NCI-H69 (cell line): ENCODE measurements at places on chromosomes 5 and 9.

- peak; percentile 68 for DNase-seq
Measured at GRCh38 chr9:121529237-121529987, 29.8 kb upstream of the GGTA1 start.

DNA sequence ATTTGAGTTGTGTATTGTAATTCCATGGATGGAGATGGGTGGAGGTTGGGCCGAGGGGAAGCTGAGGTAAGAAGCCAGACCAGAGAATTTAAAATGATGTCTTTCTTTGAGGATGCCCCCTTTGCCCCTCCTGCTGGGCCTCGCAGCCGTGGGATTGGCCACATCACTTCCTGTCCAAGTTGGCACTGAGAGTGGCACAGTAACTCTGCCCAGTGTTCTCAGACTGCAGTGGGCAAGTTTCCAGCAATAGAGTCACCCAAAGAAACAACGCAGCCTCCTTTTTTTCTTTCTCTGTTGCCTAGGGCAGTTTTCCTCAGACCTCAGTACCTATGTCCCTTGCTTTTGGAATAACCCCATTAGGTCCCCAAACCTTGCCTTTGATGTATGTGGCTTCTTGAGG, 306.6 kb upstream of the DMRT1 start:
- no peak for DNase-seq

GRCh38 chr5:72129725-72130124, 22.4 kb downstream of the MAP1B start:
- no peak for DNase-seq

DNA sequence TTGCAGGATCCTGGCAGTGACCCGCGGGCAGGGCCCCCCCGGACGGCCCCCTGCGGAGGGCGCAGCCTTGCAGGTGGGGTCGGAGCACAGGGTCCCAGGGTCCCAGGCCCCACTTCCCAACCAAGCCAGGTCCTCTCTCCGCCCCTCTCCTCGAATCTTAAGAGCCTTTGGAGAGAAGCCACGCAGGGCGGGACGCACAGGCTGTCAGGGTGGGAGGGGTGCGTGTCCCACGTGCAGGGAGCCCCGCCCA, 18.4 kb upstream of the EGFL7 start:
- peak; percentile 82 for DNase-seq
